ENCODE measurements at places on chromosomes 1 and 21. TPM values are rescaled to one million over a fixed set of nuclear protein-coding genes. Genes with fewer than 3 reads are reported as not detected.

ADCY10 gene
- polyA plus RNA-seq: 0.51 TPM

RNF207 gene
- polyA plus RNA-seq: 15.8 TPM

TFF1 gene
- polyA plus RNA-seq: not detected

TFF2 gene
- polyA plus RNA-seq: not detected

SLAMF9 gene
- polyA plus RNA-seq: not detected

BROX gene
- polyA plus RNA-seq: 44.0 TPM

PTAFR gene
- 2.7 TPM for polyA plus RNA-seq

NPL gene
- polyA plus RNA-seq: 5.2 TPM

CSF3R gene
- polyA plus RNA-seq: 10.3 TPM

DNA sequence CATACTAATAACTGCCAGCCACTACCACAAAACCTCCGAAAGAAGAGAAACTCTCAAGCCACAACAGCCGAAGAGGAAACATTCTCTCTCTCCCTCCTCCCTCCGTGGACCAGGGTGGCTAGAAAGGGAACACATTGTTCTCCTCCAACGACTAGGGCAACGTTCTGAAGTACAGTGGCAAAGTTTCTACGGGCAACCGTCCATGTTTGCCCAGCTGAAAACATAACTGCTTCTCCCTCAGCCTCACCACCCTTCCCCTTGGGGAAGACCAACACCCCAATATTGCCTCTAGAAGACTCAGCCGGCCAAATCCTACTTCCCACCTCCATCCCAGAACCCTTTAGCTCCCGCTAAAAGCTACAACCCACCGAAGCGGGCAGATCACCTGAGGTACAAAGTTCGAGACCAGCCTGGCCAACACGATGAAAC is 2.0 kb downstream of the GLUL start:
- DNase-seq: no peak

DNA sequence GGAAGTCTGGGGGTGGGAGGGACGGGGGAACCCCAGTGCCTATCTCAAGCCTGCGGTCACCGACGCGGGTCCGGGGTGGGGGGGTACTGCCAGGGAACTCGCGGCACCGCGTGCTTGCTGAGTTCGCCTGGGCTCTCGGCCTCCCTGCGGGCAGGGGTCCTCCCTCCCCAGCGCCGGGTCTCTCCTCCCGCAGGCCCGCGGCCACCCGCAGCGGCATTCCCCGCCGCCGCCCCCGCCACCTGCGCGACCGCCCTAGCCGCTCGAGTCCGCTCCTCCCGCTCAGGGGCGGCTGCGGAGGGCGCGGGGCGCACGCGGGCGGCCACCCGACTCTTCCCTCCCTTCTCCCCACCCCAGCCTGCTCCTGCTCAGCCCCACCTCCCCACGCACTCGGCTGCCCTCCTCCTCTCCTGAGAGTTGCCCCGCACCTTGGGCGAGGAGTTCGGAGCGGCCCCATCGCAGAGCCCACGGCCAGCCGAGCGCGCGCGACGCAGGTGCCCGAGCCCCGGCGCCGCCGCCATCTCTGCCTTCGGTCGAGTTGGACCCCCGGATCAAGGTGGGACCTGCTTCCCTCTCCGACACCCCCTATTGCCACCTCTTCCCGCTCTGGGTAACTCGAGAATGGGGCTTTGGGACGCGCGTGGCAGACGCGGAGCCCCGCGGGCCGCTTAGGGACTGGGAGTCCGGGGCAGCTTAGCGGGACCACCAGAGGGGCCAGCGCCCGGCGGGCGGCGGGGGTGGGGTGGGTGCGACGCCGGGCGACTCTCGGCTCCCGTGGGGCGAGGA is 105.0 kb downstream of the LEPR start:
- DNase-seq: no peak

DNA sequence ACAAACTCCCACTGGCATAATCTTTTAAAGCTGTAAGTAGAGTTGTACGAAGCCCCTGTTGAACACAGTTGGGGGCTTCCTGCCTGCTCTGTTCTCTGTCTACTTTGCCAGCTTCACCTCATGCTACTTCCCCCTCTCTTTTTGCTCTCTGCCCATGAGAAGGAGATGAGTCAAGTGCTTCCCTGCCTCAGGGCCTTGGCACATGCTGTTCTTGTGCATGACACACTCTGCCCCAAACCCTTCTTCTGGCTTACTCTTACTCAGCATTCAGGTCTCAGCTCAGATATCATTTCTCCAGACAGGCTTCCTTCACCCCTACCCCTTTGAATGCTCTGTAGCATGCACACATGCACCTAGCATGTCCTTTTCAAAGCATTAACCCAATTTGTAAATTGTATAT is 208.8 kb downstream of the FOXD2 start:
- DNase-seq: no peak

- DNase-seq: no peak
These were observed 103.6 kb downstream of the SPAG17 start for GRCh38 chr1:118081387-118081786.

GRCh38 chr1:162233066-162233465 is 143.6 kb downstream of the SPATA46 start:
- no peak for DNase-seq

GRCh38 chr1:162117039-162117774 is 47.7 kb downstream of the NOS1AP start:
- DNase-seq: no peak

DNA sequence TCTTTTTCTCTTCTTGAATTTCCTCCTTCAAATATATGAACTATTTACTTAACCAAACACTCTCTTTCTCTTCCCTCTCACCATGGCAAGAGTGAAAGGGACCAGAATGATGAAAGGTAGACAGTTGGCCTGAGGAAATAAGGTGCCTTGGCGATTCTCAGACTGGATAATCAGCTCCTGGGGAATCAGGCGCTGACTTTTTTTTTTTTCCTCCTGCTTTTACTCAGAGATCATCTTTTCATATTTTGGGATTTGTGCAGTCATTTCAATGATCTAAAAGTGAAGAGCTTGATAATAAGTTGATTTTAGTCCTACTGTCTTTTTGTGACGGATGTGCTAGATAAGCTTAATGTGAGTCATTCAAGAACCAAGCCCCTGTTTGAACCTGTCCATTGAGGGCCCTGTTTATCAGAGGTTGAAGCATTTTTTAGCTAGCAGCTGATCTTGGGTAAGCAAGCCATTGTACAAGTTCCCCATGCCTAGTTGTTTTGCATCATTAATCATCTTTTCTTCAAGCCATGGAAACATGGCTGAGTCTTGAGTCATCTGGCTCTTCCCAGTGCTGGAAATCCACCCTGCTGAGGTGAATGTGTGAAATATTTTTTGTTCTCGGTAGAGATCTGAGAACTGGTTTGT is 40.8 kb downstream of the ITSN1 start:
- no peak for DNase-seq

- DNase-seq: no peak
These were observed 39.0 kb upstream of the PPP1R15B start for GRCh38 chr1:204450461-204451257.

- DNase-seq: no peak
These were observed 17.5 kb downstream of the ZBTB18 start for GRCh38 chr1:244068567-244068966.

DNA sequence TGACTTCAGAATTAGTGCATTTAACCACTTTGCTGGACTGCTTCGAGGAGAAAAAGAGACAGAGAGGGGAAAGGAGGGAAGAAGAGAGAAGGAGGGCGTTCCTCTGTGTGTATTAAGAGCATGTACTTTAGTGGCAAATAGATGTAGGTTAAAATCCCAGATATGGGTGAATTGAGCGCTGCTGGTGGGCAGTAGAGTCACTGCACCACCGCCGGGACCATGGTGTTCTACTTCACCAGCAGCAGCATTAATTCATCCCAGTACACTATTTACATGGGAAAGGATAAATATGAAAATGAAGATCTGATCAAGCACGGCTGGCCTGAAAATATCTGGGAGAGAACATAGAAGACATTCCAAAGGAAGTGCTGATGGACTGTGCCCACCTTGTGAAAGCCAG is 20.9 kb upstream of the PPIE start:
- DNase-seq: no peak

DNA sequence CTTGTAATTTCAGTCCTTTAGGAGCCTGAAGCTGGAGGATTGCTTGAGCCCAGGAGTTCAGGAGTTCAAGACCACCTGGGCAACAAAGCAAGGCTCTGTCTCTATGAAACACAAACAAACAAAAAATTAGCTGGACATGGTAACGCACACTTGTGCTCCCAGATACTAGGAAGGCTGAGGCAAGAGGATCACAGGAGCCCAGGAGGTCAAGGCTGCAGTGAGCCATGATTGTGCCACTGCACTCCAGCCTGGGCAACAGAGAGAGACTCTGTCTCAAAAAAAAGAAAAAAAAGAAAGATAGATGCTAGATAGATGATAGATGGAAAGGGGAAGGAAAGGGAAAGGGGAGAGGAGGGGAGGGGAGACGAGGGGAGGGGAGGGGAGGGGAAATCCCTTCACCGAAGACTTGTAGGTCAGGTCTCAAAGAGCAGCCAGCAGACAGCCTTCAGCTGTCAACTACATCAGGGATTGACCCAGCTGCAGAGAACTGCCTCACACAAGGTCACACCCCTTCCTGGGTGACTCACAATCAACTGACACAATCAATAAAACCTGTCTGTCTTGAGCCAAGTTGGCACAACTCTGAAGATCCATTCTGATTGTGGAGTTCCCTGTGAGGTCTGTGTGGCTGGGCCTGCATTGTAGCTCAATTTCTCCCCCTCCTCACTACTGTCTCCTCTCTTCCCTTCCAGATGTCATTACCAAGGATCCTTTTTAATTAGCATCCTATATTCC is 200.6 kb downstream of the RGS7 start:
- DNase-seq: no peak

DNA sequence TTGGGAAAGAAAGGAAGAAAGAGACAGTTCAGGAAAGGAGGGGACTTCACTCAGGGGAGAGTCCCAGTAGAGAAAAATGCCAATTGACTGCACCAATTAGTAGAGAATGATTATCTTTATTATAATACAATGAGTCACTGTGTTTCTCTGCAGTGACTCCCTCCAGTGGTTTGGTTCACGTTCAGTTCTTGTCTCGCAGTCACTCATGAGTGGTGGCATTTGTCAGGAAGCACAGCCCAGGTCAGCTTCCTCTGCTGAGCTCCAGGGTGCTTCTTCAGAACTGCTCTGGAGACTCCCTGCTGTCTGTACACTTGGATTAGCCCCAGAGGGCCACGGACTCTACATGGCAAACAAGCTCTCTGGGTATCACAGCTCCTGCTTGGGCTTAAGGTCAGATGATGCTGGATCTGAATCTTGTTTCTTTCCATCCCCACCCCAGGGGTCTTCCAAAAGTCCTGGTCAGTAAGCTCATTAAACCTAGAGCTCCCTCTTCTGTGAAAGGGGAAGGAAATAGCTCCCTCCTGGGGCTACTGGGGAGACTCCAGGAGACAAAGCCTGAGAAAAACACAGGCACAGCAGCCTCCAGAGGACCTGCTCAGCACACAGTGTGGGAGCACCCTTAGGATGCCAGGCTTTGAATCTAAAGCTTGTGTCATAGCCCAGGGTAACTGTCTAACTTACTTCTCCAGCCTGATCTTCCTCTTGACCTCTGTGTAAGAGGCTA is 619.0 kb downstream of the AJAP1 start:
- no peak for DNase-seq

GRCh38 chr1:97904534-97904933 is 16.3 kb downstream of the DPYD start:
- DNase-seq: no peak

GRCh38 chr1:231885209-231885854 is 258.7 kb downstream of the DISC1 start:
- DNase-seq: no peak

DNA sequence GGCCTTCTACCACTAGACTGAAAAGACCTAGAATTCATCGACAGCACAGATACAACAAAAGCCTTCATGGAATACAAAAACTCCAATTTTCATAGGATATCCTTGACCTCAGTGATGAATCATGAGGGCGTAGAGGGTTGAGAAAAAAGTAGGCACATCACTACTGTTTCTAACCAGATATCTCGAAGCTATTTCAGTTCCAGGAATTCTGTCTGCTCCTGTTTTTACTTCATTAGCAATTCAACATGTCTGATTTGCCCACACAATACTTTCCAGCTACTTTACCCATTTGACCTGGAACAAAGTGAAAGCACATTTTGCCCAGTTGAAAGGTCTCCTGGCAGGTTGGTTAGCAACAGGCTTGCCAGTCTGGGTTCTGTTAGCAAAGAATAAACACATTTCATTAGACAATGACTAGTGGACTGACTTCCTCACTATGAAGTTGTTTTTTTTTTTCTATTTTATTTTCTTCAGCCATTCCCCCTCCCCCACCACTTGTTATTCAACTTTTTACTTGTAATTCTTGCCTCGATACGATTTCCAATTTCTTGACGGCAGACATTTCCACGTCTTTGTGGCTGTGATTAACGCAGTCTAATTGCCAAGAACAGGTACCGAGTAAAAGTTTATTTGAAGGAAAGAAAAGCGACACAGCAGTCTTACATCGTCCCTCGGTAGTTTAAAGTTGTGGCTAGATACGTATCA is 4.0 kb upstream of the ZBTB18 start:
- no peak for DNase-seq

DNA sequence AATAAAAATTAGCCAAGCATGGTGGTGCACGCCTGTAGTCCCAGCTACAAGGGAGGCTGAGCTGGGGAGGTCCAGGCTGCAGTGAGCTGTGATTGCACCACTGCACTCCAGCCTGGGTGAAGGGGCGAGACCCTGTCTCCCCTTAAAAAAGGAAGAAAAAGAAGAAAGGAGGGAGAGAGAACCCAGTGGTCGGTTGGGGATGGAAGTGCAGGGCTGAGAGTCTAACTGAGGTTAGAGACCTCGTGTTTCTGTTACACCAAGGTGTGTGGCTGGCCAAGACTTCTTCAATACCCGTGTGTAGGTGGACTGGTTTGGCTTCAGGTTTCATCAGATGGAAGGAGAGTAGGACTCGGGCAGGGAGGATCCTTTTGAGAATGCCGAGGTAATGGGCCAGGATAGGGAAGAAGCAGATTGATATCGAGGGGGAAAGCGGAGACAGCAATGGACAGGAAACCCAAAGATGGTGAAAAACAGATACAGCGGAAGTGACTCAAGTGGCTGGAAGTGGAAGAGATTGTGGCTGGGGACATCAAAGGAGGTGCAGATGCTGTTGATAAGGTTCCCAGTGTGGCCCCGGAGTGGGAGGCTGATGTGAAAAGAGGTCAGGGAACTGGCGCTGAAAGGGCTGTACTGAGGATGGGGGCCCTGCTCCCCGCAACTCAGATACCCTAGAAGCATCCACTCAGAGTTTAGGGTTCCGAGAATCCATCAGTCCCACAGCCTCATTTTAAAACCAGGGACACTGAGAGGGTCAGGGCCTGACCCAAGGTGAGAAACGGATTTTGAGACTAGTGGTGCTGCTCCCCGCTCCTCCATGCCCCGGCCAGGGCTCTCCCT is 681 bp upstream of the UBXN10 start:
- DNase-seq: no peak

DNA sequence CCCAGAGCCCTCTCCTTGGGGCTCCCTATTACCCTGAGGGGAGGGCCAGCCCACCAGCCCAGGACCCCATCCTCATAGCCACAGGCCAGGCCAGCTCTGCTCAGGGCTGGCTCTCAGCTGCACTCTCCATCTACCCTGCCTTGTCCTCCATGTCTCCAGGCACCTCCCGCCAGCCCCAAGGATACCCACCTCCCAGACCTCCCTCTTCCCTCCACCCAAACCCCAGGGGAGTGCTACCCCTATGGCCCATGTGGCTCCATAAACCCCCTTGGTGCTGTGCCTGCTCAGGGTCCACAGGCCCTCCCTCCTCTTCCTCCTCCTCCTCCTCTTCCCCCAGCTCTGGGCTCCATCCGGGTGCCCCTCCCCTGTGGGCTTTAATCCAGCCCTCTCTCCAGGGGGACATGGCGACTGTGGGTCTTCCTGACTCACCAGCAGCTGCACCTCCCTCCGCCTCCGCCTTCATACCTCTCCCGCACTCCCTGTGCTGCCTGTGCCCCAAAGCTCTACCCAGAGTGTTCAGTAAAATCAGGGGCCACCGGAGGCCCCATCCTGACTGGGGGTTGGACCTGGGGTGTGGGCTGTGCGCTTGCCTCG is 9.1 kb downstream of the YBEY start:
- no peak for DNase-seq

GRCh38 chr21:42733874-42734273 is 80.5 kb downstream of the PDE9A start:
- no peak for DNase-seq

Data from right lung (tissue), 10 donors.